NCI-H774 (cell line): ENCODE measurements at places on chromosomes 5 and 9.
A peak's percentile ranks its signal among the peaks of the same experiment; 100 is the strongest.

DNA sequence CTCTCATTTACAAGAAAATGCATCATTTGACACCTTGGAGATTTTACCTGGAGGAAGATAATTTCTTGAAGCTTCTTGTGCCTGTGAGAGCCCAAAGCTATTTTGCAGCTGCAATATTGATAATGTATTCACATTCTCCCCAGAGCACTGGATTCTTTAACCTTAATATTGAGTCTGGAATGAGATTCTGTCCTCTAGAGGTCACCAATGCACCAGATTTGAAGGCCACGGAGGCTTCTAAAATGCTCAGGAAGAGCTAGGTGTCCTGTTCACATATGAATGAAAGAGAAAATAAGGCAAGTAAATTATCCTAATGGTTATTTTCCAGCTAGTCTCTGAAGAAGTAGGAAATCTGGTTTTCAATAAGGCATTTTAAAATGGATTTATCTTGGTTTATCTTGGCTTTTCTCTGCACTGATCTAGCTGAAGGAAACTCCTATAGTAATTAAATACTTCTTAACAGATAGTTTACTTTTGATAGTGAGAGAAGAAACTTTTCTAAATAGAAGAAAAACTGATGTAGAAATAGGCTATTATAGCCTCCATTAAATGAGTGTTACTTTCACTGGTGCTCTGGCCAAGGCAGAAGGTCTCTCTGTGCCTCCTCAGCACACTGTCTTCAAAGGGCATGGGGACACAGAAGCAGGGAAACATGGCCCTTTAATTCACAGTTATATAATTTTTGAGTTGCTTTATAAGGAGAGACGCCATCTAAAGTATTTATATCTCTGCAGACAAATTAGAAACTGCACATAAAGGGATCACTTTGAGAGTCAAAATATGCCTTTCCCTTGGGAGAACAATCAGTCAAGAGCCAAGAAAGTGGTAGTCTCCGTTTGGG is 297.0 kb upstream of the ACTBL2 start:
- peak; percentile 49 for DNase-seq

- no peak for DNase-seq
These were observed 83.3 kb upstream of the COL5A1 start for GRCh38 chr9:134558124-134558905.

DNA sequence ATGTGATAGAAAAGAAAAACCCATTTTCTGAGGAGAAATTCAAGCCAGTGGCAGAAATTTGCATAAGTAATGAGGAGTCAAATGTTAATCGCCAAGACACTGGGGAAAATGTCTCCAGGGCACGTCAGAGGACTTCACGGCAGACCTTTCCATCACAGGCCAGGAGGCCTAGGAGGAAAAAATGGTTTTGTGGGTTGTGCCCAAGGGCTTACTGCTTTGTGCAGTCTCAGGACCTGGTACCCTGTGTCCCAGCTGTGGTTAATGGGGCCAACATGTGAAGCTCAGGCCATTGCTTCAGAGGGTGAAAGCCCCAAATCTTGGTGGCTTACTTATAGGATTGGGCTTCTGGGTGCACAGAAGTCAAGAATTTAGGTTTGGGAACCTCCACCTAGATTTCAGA is 54.8 kb upstream of the ADAMTS2 start:
- DNase-seq, result no peak

DNA sequence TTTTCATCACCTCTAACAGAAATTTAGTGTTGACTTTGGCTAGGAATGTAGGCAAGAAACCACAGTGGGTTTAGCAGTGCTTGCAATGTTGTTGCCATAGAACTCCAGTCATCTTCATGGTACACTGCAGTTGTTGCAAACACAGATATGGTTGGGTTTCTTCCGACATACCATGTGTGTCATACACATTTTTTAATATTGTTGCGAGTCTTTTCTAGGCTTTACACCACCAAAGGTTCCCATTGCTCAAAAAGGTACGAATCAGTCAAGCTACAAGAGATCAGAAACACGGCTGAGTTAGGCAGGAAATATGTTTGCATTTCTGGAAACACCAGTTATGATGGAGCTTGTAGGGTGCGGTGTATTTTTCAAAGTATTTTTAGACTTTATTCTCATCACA is 172.4 kb downstream of the SYK start:
- no peak for DNase-seq

- DNase-seq, result no peak
These were observed 910 bp upstream of the GARNL3 start for GRCh38 chr9:127263664-127264063.

DNA sequence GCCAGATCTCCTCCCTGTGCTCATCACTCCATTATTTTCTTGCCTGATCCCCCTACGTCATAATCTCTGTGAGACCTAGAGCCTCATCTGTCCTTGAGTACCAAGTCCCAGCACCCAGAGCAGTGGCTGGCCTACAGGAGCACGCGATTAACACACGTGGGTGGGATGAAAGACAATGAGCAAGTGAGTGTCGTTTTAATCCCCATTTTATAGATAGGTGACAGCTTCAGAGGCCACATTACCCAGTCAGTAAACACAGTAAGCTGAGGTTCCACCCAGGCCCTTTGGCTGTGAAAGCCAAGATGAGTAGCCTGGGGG is 17.3 kb downstream of the TRUB2 start:
- DNase-seq, result no peak

- no peak for DNase-seq
These were observed 57.7 kb downstream of the MAPKAP1 start for GRCh38 chr9:125649315-125649714.
